ENCODE measurements at places on chromosomes 2 and 18.

- DNase-seq = no peak
These were observed 126.8 kb downstream of the ZNF521 start for GRCh38 chr18:25225151-25225550.

DNA sequence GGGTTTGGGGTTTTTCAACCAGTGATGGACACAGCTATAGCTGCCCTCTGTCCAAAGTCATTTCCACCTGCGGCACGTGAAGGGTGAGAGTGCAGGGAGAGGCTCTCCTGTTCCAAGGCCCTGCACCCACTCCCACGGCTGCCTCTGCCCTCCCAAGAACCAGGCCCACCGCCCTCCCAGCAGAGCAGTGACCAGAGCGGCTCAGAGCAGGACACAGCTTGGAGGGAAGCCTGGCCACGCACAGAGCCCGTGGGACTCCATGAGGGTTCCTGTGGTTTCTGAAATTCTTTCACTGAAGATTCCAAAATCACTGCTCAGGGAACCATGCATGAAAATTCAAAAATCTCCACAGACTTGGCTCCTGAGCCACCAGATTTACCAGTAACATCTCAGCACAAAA is 67.3 kb upstream of the SALL3 start:
- DNase-seq = no peak

GRCh38 chr2:57760381-57760801 is 286.2 kb upstream of the VRK2 start:
- peak; percentile 21 for DNase-seq

DNA sequence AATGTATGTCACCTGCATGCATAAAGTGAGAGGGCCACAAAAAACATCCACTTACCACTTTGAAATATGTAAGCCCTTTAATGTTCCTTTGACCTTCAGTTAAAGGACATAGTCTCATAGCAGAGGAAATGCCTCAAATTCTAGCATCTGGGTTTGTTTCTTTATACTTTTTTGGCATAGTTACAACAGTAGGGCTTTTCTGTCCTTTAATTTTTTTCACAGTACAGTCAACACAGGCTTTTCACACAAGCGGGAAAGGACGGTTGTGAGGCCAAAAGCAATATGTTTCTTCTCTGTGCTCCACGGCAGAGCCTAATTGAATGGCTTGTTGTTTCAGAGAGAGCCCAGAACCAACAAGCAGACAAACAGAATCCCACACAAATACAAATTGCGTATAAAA is 57.6 kb downstream of the CRIM1 start:
- DNase-seq = no peak

- DNase-seq = no peak
These were observed 2.6 kb upstream of the BCL2 start for GRCh38 chr18:63322206-63322605.

DNA sequence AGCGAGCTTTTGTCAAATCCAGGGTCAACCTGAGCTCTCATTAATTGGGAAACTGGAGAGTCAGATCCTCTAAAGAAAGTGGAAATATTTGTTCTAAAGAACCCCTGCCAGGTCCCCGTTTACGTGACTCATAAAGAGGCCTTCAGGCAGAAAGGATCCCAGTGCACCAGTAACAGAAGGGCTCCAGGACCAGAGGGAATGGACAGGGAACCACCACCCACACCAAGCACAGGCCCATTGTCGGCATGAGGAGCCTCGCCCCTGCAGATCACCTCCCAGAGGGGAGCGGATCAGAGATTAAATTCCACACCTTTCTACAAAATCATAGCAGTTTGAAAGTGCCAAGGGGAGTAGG is 16.4 kb upstream of the C1QL2 start:
- DNase-seq = no peak

All from GM12864 (cell line).